ENCODE measurements at places on chromosomes 7 and 10. TPM values are rescaled to one million over a fixed set of nuclear protein-coding genes. Genes with fewer than 3 reads are reported as not detected.

DNA sequence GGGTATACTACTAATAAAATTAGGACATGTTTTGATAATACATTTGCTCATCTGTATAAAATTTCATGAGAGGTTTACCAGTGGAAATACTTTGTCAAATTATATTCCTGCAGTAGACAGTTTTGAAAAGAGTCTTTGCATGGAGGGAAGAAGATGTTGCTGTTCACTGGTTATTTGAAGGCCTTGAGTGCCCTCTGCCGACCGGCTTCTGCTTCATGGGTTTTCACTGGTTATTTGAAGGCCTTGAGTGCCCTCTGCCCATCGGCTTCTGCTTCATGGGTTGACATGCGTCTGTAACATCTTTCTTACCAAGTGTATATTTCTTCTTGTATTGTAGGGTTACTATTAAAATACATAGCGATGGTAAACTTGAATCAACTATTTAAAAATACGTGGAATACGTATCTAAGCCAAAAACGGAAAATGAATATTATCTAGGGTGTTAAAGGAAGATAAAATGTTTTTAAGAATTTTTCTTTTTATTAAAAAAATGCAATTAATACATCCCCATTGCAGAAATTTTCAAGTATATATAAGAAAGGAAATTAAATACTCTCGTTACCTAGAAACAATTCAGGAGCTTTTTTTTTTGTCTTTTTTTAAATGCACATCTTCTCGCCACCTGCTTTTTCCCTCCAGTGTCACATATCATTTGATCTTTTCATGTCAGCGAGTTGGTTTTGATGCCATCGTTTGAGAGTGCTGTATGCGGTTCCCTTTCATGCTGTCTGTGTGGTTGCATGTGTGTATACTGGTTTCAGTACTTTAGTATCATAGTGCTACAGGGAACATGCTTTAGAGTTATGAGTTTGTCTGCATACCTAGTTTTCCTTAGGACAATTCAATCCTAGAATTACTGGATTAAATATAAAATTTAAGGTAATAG, 73.4 kb downstream of the SHH start:
- DNase-seq: peak; percentile 60

LEP gene
- total RNA-seq: 0.09 TPM

PPP1R17 gene
- total RNA-seq: not detected

GRCh38 chr10:99667108-99667751, 7.9 kb downstream of the ENTPD7 start:
- DNase-seq: no peak

DNA sequence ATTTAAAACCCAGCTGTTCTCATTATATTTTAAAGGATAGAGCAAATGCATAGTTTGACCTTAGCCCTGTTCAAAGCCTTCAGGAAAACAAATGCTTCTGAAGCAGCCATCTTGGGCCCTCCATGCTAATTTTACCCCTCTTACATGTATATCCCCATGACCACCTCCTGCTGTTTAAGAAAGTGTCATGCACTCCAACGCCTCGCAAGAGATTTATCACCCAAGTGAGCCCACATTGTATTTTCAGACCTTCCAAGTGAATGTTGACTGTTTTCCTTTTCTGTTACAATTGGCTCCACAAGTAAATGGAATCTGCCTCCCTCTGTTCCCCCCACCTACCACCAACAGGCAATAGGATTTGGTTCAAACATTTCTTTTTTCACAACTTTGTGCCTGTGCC, 5.3 kb downstream of the TMEM72 start:
- DNase-seq: no peak

NACAD gene
- 1.2 TPM for total RNA-seq

- DNase-seq: no peak
These were observed 137.7 kb downstream of the DKK1 start for GRCh38 chr10:52451817-52452216.

GRCh38 chr10:84267503-84268126, 22.8 kb downstream of the RGR start:
- peak; percentile 67 for DNase-seq

DNA sequence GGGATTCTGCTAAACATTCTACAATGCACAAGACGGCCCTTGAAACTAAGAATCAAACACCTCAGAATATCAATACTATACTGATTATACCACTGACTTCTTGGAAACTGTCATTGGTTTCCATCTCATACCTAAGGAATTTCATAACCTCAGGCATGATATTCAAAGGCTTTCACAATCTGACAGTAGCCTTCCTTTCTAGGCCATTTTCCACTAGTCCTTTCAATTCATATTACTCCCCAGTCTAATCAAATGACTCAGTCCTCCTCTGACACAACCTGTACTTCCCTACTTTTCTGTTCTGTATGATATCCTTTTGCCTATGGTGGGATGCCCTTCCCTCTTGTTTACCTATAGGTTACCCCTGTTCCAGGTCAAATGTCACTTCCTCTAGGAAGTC, 48.3 kb downstream of the CSTF2T start:
- no peak for DNase-seq

GRCh38 chr7:80681272-80681885, 42.9 kb downstream of the CD36 start:
- DNase-seq: no peak

DNA sequence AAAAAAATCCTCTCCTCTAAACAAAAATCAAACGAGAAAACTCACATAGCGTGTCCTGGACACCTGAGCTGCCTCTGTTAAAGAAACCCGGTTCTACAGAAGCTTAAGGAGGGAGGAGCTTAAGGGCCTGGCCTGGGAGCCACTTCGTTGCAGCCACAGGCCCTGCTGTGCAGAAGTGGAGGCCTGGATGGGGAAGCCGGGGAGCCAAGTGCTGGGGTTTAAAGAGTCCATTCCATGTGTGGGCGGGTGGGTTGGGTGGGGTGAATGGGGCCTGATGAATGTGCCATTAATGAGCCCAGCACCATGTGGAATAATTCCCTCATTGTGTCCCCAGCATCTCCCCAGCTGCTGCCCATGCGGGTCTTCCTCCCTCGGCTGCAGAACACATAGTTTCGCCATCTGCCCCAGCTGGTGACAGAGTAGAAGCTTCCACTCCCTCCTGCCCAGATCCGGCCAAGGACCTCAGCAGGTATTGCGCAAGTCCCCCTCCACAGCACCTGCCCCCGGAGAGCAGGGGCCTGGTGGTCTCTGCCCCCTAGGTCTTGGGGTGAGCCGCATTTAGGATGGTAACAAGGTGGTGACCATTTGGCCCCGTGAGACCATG, 127.8 kb upstream of the BTBD16 start:
- no peak for DNase-seq

- no peak for DNase-seq
These were observed 76.0 kb upstream of the PDGFA start for GRCh38 chr7:595621-596010.

DNA sequence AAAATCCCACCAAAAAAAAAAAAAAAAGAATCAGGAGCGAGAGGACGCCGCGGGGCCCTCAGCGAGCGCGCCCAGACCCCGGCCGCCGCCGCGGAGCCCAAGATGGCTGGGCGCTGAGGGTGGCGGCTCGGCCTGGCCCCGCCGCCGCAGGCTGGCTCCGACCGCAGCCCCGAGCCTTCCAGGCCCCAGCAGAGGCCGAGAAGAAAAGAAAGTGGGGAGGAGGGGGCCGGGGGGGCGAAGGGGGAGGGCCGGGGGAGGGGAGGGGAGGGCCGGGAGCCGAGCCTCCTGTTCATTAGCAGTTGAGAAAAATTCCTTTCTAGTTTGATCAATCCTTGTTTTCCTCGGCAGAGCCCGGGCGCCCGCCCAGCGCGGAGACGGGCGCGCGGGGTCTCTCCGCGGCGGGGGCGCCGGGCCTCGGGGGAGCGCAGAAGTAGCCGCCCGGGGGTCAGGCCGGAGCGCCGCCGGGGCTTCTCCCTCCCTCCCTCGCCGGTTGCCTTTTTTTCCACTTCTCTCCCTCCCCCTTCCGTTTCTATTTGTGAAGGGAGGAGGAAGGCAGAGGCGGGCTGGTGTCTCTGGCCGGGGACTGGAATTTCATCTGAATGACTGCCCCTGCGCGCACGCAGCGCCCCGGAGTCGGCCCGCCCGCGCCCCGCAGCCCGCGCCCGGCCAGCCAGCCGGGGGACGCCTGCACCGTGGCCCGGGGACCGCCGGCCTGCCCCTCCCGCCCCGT, 778 bp upstream of the TRIM8 start:
- DNase-seq: peak; percentile 71

- no peak for DNase-seq
These were observed 117.1 kb downstream of the ZMIZ1 start for GRCh38 chr10:79185796-79186374.

- no peak for DNase-seq
These were observed 785.7 kb upstream of the POM121L12 start for GRCh38 chr7:52249741-52250140.

TFR2 gene
- 0.57 TPM for total RNA-seq

DNA sequence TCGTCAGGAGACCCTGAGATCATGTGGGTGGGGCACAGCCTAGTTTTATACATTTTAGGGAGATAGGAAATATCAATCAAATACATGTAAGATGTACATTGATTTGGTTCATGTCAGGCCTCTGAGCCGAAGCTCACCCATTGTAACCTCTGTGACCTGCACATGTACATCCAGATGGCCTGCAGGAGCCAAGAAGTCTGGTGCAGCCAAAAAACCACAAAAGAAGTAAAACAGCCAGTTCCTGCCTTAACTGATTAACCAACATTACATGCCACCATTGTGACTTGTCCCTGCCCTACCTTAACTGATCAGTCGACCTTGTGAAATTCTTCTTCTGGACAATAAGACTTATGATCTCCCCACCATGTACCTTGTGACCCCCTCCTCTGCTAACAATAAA, 16.0 kb upstream of the LRRC61 start:
- DNase-seq: no peak

DNA sequence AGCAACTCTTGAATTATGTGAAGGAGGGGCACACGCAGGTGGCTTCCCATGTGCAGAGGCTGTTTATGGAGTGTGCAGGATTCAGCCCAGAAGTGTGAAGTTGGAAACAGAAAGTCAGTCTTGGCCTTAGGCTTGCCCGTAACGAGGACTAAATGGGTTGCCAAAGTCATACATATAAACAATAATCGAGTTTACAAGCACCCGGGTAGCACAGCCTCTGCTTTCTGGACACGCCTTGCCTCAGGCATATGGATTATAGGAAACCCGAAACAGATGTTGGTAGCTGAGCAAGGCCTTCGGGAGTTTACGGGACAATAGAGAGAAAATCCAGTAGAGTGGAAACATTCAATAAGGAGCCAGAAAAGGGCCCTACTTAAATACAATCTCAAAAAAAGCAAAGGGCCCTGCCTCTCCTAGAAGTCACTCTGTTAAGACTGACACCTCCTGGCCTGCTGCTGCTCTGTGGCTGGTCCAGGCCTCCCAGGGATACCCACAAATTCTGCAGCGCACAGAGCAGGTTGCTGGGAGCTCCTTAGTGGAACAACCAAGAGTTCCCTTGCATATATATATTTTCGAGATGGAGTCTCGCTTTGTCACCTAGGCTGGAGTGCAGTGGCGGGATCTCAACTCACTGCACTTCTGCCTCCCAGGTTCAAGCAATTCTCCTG, 48.5 kb downstream of the SMKR1 start:
- DNase-seq: no peak

TEX47 gene
- total RNA-seq: not detected

GRCh38 chr10:50557130-50557682, 66.5 kb downstream of the SGMS1 start:
- no peak for DNase-seq

GRCh38 chr7:115937960-115938359, 92.6 kb downstream of the TFEC start:
- no peak for DNase-seq

DNA sequence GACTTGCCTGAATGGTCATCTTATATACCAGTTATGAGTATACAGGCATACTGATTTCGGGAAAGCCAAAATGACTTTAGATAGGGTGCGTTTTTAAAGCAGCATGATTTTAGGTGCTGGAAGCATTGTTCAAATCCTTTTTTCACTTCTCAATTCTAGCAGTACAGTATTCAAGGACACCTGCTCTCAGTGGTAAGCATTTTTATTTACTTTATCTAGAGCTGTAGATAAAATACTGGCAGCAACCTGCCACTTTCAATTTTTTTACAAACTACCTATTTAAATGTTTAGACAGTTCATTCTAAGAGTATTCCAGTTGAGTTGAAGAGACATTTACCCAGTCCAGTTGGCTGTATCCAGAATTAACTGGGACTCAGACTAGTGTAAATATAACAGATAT, 33.6 kb downstream of the TMEM106B start:
- no peak for DNase-seq

TEX36 gene
- not detected for total RNA-seq

ICA1 gene
- 59.9 TPM for total RNA-seq

DNA sequence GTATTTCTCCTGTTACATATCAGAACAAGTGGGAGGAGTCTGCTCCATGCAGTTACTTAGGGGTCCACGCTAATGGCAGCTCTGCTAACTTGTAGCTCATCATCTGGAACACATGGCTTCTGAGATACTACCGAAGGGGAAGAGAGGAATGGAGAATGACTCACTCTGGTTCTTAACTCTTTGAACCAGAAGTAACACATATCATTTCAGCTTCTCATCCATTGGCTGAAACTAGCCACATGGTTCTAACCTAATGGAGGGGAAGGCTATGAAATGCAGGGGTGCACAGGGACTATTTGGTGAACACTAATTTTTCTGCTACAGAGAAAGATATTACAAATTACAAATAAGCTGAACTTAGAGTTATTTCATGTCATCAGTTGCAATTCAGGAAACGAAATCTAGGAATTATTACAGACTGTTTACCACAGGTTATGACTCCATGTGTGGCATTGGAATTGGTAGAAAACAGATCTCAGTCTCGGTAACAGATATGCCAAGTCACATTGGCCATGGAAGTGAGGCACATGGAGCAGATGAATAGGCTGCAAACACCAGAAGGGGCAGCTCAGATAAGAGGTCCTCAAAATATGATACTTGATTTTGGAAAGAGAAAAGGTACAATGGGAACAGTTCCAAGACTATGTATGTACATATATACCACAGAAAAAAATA, 9.4 kb upstream of the KAT6B start:
- no peak for DNase-seq

PRPS1L1 gene
- not detected for total RNA-seq

GRCh38 chr10:68727146-68727545, 6.1 kb downstream of the CCAR1 start:
- no peak for DNase-seq

DNA sequence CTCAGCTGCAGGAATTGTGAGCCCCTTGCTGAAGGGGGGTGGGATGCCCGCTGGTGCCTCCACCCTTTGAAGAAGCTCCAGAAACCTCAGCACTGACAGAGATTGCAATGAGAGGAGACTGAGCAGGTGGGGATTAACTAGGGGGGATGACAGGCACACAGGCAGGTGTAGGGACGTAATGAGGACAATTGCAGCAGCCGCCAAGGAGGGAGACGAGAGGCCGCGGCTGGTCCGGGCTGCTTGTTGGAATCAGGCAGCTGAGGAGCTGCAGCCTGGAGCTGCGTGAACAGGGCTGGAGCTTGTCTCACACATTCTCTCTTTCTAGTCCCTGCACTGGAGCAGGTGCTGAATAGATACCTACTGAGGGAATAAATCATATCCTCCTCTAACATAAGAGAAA, 122.0 kb upstream of the TCERG1L start:
- no peak for DNase-seq

DNA sequence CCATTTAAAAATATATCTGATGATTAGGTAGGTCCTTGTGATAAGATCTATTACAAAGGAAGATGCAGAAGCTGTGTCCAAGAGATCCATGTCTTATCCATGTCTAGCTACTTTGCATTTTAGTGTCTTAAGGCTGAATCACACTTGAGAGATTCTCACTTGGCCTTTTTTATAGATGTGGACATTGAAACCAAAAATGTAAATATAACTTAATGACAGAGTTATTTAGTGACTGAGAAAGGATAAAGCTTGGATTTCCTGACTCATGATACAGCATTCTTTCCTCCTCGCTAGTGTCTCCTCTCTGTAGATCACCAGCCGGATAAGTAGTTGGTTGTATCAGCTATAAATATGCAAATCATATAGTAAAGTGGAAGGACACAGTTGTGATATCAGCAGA, 23.3 kb downstream of the INHBA start:
- DNase-seq: no peak

All from mucosa of descending colon (tissue), 3 donors.